ENCODE measurements at places on chromosomes 11 and 22.
A peak's percentile ranks its signal among the peaks of the same experiment; 100 is the strongest.

DNA sequence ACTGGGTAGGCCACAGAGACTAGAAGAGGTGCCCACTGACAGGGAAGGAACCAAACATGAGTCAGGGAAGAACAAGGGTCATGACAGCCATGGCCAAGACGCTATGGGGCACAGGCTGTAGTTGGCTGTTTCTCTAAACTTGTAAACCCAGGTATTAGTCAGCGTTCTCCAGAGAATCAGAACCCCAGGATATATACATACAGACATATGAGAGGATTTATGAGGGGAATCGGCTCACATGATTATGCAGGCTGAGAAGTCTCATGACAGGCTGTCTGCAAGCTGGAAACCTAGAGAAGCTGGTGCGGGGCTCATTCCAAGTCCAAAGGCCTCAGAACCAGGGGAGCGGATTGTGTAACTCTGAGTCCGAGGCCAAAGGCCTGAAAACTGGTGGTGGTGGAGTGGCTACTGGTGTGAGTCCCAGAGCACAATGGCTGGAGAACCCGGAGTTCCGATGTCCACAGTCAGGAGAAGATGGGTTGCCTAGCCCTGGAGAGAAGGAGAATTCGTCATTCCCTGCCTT is 29.7 kb upstream of the CD81 start:
- no peak for DNase-seq

DNA sequence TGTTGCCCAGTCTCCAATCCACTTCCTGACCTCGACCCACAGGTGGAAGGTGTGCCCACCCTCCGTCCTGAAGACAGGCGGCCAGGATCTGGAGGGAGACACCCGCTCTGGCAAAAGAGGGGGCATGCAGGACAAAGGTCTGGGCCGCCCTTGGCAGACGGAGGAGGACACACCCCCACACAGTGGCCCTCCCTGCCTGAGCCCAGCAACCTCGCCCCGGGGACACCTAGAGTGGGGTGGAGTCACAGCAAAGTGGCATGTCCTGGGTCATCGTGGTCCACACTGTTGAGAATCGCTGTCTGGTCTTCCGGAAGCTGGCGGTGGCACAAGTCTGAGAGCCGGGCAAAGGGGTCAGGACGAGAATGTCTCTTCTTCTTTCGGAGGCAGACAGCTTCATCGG is 47.9 kb downstream of the IGSF9B start:
- peak; percentile 40 for DNase-seq

GRCh38 chr22:29780748-29781676 is 13.8 kb downstream of the UQCR10 start:
- DNase-seq = no peak

DNA sequence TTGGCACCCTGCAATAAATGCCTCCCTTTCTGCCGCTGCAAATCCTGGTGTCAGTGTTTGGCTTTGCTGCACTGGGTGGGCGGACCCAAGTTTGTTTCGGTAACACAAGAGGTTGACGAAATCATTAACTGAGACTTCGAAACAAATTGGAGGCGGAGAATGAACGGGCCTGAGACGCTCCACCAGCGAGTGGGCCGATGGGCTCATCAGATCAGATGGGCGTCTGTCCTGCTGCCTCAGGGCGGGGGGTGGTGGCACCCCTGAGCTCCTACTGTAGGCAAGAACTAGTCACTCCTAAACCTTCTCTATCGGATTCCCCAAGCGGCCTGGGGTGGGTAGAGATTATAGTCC is 918 bp upstream of the CAPN5 start:
- DNase-seq = no peak

GRCh38 chr11:107457205-107457557 is 444 bp downstream of the CWF19L2 start:
- DNase-seq = no peak

DNA sequence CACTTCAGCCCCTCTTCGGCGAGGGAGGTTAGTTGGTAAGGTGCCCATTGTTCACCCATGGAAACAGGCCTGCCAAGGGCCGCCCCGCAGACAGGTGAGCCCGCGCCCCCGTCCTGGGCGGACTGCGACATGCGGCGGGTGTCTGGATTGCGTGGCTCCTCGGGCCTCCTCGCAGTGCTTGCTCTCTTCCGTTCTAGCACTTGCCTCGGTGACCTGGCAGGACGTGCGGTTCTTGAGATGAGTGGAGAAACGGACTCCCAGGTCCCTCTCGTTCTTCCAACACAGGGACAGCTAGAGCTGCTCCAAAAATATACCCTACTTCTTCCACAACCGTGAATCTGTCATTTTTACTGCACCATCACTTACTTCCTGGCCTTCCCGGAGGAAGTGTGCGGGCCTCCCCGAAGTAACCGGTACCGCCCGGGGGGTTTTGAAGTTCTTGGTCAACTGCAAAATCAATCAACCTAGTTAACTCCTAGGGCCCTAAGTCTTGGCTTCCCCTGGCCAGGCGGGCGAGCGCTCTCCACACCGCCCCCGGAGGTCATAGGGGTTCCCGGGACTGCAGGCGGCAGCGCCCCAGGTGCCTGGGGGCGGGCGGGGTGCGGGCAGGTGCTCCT is 745 bp upstream of the ZBTB44 start:
- peak; percentile 29 for DNase-seq

DNA sequence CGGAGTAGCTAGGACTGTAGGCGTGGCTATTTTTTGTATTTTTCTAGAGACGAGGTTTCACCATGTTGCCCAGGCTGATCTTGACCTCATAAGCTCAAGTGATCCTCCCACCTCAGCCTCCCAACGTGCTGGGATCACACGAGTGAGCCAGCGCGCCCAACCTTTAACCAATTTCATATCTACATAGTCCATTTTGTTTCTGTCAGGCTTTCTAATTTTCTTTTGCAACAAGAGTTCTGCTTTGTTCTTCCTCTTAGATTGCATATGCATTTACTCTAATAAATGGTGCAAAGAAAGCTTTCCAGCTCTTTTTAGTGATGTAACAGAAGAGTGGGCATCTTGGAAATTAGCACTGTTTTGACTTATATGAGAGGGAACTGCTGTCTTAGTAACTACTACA is 13.3 kb downstream of the RTN3 start:
- no peak for DNase-seq

GRCh38 chr11:75938543-75938942 is 123.5 kb downstream of the UVRAG start:
- no peak for DNase-seq

GRCh38 chr11:33412241-33412640 is 155.1 kb downstream of the HIPK3 start:
- no peak for DNase-seq

- no peak for DNase-seq
Measured at GRCh38 chr11:131533998-131534397, 163.6 kb downstream of the NTM start.

DNA sequence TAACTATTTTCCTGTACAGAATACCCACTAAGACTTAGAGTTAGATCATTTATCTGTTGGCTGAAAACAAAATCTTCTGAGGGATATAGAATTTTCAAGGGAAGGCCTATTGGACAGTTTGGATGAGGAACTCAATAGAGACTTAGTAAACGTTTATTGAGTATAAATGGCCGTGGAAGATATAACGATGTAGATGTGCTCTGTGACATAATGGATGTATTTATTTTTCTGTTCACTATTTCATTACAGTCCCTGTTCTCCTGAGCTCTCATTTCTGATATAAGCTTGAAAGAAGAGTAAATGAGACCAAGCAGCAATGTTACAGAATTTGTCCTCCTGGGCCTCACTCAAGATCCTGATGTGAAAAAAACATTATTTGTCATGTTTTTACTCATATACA is at the start of gene OR4A16:
TSS of gene OR4A16 (plus strand) at position 301 of the 400 bp plus-strand sequence. CDS start at position 301, 0 bp downstream.
- no peak for DNase-seq

Measured in heart left ventricle (tissue), 16 donors.